ENCODE measurements at places on chromosomes 1 and 21. TPM values are rescaled to one million over a fixed set of nuclear protein-coding genes. Genes with fewer than 3 reads are reported as not detected.

- DNase-seq, result no peak
Observed at GRCh38 chr1:44785029-44785380, 3.0 kb downstream of the BEST4 start.

- DNase-seq, result peak; percentile 33
Observed at GRCh38 chr1:17274186-17275170, 25.6 kb downstream of the PADI3 start.

RNF115 gene
- total RNA-seq, result 33.5 TPM

DNA sequence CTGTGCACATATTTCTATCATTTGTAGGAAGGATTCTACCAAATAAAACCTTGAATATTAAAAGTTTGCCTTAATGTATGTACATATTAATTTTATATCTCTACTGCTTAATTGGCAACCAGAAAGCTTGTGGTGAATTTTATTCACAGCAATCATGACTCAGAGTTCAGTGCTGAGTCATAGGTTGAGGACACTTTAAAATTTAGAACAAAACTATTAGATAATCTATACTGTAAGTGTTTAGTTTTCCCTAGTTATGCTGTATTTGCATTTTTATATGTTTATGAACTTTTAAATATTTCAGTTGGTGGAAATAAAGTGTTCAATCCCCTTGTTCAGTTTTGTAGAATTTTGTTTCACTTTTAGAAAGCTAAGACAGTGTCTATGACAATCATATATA is 841.5 kb downstream of the KCNT2 start:
- DNase-seq, result no peak

- peak; percentile 47 for DNase-seq
Observed at GRCh38 chr1:101136739-101137138, 100.1 kb upstream of the S1PR1 start.

DNA sequence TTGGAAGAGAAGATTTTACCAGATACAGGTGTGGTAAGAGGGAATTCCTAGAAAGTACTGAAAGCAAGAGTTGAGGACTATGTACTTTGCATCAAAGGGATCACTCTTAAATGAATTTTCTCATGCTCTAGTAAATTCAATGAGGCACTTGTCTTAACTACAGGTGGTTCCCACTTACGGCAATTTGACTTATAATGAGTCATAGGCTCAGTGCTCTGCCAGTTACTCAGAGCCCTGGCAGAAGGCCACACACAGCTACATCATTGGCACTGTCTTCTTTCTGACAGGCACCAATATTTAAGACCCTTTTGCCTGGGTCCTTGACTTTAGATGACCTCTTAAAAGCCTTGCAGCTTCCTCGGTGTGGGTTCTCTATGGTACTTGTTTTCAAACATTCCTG is 15.9 kb upstream of the ADAMTS5 start:
- peak; percentile 51 for DNase-seq

- DNase-seq, result peak; percentile 14
Observed at GRCh38 chr1:174413632-174414031, 34.1 kb upstream of the GPR52 start.

FTCD gene
- 0.27 TPM for total RNA-seq

GRCh38 chr1:17429183-17429582 is 10.3 kb downstream of the RCC2 start:
- DNase-seq, result no peak

- peak; percentile 7 for DNase-seq
Observed at GRCh38 chr1:14160781-14161180, 437.7 kb upstream of the KAZN start.

KRTAP10-2 gene
- not detected for total RNA-seq

DNA sequence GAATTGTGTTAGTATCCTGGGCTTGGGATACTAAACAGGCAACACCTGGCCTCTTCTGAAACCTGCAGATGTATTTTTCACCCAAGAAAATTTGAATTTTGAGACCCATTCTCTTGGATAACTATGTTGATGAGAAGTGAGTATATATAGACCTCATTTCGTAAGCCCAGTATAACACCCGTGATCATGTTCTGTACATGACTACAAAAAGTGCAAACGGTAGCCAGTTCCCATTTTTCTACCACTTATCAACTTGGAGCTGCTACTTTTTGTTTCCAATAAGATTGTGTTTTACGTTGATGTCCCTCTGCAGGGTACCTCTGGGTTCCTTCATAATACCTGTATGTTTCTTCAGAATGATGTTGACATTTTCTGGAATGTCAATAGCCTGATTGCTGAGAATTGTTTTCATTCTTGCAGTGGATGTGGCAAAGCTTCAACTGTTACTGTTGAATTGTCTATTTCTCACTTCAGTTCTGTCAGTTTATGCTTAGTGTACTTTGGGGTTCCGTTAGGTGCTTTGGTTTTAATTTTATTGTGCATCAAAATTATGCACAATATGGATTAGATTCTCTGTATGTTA is 48.1 kb downstream of the ZFYVE9 start:
- no peak for DNase-seq

DNA sequence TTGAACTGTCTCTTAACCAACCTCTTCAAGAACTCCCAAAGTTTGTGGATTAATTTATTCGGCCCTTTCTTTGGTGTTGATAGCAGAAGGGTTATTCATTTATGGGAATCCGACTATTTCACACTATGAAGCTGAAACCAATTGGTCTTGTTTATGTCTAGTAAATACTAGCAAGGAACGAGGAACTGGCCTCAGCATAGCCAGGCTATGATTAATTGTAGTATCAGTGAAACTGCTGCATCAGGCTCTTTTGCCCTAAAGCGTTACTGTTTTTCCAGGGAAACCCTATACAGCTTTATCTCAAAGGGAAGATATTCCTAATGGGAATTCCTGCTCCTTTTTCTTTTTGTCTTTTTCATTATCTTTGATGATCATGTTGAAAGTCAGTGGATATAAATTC is 35.1 kb downstream of the CLEC20A start:
- DNase-seq, result no peak

- DNase-seq, result no peak
Observed at GRCh38 chr1:18283601-18284385, 176.2 kb downstream of the IGSF21 start.

DNA sequence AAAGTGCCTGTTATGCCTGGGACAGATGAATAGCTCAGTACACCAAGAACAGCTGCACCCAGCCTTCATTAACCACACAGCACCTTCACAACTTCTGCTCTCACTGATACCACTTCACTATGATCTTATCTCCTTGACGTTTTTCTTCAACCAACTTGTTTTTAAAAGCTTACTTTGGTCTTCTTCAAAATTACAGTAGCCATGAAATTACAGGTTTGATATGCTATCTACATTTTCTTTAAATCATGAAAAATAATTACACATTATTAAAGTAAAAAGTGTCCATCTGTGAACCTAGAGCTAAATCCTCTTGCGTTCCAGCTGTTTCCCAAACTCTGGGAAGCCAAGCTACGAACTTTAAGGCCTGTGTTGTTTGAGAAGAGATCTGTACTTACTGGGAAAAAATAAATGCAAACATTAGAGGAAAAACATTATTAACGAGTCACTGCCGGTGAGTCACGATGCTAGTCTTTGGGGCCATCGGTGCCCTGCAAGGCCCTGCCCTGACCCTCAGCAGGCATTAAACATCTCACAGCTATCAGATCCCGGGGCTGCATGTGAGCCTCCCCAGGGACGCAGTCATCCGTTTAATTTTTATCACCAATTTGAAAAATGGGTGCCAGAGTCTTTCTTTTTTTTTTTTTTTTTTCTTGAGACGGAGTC is 56.3 kb upstream of the GPR153 start:
- DNase-seq, result no peak

DNA sequence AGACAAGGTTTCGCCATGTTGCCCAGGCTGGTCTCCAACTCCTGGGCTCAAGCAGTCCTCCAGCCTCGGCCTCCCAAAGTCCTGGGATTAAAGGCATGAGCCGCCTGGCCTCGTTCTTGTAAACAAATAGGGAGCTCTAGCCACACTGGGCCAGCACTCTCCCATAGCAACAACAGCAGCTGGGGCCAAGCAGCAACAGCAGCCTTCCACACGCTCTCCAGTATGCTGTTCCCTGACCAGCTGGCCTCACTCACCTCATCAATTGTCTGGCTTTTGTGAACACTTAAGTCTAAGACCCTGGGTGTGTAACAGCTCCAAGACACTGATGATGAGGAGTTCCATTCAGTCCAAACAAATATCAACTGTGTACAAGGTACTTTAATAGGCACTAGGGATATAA is 16.9 kb upstream of the GLIS1 start:
- no peak for DNase-seq

- no peak for DNase-seq
Observed at GRCh38 chr1:183236158-183236725, 50.2 kb downstream of the LAMC2 start.

- no peak for DNase-seq
Observed at GRCh38 chr1:89941110-89941766, 53.7 kb upstream of the ZNF326 start.
